Activated CD4-positive, alpha-beta T cell treated with anti-CD3 and anti-CD28 coated beads, Interleukin-2, amount 10 ng/mL, durations not matched to agents 7 days and 5 days (primary cell): ENCODE measurements at places on chromosomes 3 and 15.

GRCh38 chr15:94367726-94368535 lies 136.6 kb downstream of the MCTP2 start:
- no peak for DNase-seq

GRCh38 chr3:13015286-13016082 lies 57.7 kb downstream of the IQSEC1 start:
- DNase-seq, result peak; percentile 68

DNA sequence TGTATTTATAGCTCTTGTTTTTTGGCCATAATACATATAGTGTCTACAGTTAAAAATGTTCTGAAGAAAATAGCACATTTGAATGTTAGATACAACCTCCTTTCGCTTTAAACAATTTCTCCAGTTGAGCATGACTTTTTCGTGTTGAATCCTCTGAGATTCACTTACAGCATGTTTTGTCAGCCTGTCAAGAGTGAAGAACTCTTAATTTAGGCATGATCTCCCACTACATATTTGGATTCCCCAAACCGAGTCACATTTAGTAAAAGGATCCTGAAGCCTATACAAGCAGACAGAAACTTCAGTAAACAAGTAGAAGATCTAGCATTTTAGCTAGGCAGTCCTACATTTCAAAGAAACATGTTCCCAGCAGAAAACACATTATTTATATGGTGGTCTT lies 796.6 kb downstream of the MCTP2 start:
- no peak for DNase-seq

DNA sequence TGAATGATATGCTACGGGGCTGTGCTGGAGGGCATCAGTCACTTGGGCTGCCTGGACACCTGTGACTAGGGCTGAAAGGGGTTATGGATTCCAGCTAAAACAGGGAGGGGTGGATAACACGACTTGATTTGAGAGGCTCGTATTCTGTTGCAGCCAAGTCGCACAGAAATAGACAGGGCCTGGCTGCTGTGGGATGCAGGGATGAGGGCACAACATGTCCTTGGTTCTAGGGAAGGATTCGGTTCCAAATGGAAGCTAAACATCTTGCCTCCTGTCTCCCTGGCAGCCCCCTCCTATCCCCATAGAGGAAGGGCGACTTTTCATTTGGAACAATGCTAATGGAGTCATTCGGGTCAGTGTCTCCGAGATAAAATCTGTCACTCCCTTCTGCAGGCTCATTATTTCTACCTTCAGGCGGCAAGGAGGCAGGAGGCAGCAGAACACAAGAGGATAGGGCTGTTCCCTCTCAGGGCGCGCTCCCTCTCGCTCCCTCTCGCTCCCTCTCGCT lies 433.8 kb upstream of the RBMS3 start:
- no peak for DNase-seq

DNA sequence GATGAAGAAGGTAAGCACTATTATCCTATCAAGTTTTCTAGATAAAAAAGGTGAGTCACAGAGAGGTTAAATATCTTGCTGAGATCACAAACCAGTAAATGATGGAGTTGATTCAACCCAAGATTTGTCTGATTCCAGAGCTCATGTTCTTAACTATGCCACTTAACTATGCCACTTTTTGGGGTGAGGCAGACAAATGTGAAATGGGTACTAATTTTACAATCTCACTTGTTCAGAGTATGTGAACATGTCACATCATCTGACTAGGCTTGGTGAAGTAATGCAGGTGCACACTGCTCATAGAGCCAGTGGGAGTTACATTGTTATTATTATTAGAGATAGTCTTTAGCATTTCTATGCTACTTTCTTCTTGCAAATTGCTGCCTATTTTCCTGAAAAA lies 2.0 kb downstream of the DRD3 start:
- no peak for DNase-seq

GRCh38 chr15:82882273-82882928 lies 70.1 kb downstream of the HOMER2 start:
- DNase-seq, result no peak

DNA sequence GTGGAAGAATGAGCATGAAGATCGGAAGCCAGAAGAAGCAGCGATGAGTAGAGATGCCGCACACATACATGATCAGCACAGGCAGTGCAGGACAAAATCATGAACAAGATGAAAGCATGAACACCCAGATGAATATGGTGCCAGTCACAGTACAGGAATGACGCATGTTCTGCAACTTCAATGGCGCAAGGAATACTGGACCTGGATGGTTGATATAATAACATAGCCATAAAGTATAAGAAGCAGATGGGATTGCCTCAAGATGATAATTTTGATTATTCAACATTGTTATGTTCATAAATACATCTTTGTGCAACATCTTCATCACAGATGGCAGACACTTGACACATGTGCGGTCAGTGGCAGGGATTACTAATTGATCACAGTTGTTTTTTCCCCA lies 59.7 kb upstream of the SLCO3A1 start:
- DNase-seq, result no peak

GRCh38 chr15:77982127-77982490 lies 95.4 kb downstream of the TBC1D2B start:
- DNase-seq, result no peak

GRCh38 chr3:5729852-5730251 lies 542.3 kb downstream of the EDEM1 start:
- DNase-seq, result no peak

DNA sequence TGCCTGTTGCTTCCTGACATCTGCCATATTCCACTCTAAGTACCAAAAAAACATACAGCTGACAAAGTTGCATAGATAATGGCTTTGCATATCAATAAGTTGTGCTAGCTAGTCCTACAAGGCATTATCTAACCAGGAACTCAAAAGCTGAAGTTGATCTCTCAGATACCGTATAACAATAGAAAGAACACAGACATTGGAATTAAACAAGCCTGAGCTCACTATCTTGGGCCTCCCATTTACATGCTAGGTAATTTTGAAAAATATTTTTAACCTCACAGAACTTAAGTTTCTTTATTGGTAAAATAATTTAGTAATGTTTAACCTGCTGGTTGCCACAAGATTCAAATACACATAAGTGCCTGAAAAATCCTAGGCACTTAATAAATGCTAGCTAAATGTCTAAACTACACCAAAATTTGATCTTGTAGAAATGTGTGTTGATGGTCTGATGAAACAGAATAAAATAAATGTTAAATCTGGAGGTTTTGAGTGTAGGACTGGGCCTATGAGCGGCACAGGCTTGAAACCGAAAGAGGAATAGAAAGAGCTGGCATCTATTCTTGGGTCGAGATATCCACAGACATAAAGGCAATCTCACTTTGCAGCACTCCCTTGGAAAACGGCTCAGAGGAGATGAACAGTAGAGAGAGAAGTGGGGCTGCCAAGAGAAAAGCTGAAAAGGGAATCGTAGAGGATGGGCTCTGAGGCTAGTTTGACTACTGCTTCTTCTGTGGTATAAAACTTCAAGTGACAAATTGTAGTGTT lies 29.9 kb upstream of the TTC14 start:
- no peak for DNase-seq

DNA sequence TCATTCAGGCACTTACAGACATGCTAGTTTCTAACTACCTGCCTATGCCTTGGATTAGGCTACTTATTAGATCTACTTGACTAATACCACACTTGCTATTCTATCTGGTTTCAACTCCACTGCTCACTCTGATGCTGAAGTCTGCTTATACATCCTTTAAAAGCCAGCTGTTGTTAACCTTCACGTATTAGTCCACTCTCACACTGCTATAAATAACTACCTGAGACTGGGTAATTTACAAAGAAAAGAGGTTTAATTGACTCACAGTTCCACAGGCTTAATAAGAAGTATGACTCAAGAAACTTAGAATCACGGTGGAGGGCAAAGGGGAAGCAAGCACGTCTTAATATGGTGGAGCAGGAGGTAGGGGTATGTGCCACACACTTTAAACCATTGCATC lies 47.7 kb upstream of the ANKRD28 start:
- DNase-seq, result no peak

DNA sequence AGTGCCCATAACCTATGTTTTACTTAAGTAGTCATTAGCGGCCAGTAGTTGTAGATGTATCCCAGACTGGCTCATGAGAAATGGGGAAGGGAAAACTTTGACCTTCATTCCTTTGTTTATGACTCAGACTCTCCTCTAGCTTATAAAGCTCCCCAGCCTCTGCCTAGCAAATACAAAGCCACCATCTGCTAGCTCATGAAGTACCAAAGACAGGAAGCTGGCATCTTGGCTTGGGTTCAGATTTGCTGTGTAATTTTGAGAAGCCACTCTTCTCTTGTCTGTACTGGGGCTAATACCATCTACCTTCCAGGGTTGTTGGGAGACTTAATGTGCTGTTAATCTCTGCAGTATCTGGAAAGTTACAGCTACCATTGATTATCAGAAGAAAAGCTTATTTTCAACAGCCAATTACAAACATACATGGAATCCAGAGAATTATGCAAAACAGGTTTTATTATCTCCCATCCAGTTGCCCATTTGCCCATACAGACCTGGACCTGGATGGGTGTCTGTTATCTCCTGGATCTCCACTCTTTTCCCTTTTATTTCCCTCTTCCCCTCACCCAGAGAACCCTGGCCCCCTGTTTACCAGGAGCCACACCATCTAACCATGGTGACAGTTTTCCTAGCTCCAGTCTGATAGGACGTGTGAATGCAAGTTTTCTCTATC lies 153.8 kb downstream of the SEMA6D start:
- DNase-seq, result no peak

- DNase-seq, result no peak
These were observed 119.0 kb upstream of the DLG1 start for GRCh38 chr3:197417441-197417840.

DNA sequence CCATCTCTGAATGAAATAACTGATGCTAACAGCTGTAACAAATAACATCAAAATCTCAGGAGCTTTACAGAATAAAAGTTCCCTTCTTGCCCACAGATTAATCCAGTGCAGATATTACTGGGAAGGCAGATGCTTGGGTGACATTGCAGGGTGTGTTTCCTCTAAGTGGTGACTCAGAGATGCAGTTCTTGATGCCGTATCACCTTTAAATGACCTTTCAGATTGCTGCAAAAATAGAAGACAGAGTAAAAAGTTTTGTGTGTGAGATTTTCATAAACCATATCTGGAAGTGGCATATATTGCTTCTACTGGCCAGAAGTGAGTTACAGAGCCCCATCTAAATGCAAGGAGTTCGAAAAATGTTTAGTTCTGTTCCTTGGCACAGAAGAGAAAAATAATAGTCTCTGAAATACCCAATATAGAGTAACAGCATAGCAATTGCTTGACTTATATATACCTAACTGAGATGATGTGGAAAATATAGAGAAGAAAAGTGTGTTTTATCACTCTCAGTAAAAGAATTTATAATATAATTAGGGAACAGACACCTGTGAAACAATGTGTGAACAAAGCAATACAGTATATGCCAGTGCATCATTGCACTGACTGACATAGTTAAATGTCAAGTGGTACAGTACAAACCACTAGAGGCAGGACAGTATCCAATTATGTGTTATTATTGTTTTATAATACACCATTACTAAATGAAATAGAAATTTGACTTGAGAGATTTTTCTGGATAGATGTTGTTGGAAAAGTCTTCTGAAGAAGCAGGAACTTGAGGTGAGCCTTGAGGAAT lies 430.7 kb upstream of the CBLB start:
- peak; percentile 7 for DNase-seq

DNA sequence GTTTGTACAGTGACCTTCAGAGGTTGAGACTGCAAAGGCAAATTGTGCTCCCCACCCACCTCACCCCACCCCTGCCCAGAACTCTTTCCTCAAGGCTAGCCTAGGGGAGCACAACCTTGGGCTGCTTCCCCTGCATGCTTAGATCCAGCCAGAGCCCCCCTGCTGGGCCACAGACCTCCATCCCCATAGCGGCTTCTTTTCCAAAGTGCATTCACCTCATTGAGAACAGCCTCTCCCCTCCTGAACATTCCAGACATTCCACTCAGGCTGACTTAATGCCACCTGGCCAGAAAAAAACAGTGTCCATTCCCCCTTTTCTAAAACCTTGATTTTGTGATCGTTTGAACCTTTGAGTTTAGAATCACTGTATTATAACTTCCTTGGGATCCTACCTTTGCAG lies 124.4 kb upstream of the TOPAZ1 start:
- DNase-seq, result no peak

- DNase-seq, result no peak
These were observed 4.3 kb downstream of the PROS1 start for GRCh38 chr3:93969443-93969842.

- no peak for DNase-seq
These were observed 37.0 kb downstream of the ATP8B4 start for GRCh38 chr15:50082066-50082465.
